ENCODE measurements at places on chromosomes 12 and 14. TPM values are rescaled to one million over a fixed set of nuclear protein-coding genes. Genes with fewer than 3 reads are reported as not detected.

PLCZ1 gene
- total RNA-seq, result not detected

CLEC2B gene
- total RNA-seq, result 0.56 TPM

GPR33 gene
- total RNA-seq, result not detected

VIPAS39 gene
- 43.0 TPM for total RNA-seq

HOXC9 gene
- not detected for total RNA-seq

CTDSP2 gene
- 79.4 TPM for total RNA-seq

DNA sequence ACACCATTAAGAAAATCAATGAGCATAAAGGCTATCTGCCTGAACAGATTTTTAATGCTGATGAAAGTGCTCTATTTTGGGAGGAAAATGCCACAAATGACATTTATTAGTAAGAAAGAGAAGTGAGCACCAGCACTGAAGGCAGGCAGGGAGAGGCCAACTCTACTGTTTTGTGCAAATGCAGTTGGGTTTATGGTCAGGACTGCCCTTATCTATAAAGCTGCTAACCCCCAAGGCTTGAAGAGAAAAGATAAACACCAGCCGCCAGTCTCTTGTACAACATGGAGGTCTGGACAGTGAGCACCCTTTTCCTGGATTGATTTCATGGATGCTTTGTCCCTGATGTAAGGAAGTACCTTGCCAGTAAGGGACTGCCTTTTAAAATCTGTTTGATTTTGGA is 246.8 kb upstream of the SFSWAP start:
- no peaks in the 10 kb centered on the region for H3K4me1 ChIP-seq
- H3K27ac ChIP-seq, result no peak overlapping the region
- no peaks in the 10 kb centered on the region for H3K36me3 ChIP-seq
- no peak overlapping the region for H3K4me3 ChIP-seq
- no peak for DNase-seq

DNA sequence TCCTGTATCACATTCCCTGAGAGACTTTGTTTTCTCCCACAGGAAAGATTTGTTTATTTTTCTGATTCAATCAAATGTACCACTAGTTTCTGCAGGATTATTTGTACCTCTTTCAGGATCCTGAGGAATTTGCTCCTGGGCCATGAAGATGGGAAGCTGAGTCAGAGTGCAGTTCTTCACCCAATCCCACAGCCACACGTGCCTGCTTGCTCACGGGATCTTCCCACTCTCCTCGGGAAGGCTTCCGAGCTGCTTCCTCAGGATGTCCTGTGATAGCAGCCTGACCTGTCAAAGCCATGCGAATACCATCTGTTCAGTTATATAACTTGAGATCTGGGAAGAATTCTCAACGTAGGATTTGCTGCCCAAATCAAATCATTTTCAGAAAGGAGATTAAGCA is 41.8 kb upstream of the HIF1A start:
- no peak overlapping the region for H3K4me3 ChIP-seq
- H3K27me3 ChIP-seq, result no peaks in the 10 kb centered on the region
- H3K4me1 ChIP-seq, result peaks cover 4% of the 10 kb centered on the region
- H3K36me3 ChIP-seq, result no peaks in the 10 kb centered on the region
- 0 out of 2 replicates have a peak overlapping the region, but pooled peaks have one; percentile 17 for H3K27ac ChIP-seq

- no peaks in the 10 kb centered on the region for H3K36me3 ChIP-seq
- no peak overlapping the region for H3K4me3 ChIP-seq
- no peak overlapping the region for H3K27ac ChIP-seq
Measured at GRCh38 chr14:39203659-39204606, 28.9 kb downstream of the PNN start.

DNA sequence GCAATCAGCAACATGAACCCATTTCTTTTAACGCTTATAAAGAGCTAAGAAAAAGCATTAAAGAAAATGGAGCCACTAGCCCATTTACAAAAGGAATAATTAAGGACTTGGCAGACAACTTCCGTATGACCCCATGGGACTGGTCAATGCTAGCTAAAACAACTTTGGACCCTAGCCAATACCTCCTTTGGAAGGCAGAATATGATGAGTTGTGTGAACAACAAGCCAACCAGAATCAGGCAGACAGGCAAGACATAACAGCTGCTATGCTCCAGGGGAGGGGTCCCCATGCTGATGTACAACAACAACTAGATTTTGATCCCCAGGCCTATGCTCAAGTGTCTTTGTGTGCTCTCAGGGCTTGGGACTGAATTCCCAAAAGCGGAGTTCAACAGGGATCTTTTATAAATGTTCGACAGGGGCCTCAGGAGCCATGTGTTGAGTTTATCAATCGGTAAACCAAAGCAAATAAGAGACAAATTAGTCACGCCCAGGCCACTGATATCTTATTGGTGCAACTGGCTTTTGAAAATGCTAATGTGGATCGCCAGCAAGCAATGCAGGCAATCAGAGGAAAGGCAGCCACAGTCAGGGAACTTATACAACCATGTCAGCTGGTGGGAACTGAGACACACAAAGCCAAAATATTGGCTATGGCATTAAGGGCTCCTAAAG is 254.4 kb upstream of the DIO2 start:
- DNase-seq, result no peak
- no peaks in the 10 kb centered on the region for H3K36me3 ChIP-seq
- H3K4me3 ChIP-seq, result no peak overlapping the region
- no peaks in the 10 kb centered on the region for H3K4me1 ChIP-seq
- H3K27me3 ChIP-seq, result no peaks in the 10 kb centered on the region

DNA sequence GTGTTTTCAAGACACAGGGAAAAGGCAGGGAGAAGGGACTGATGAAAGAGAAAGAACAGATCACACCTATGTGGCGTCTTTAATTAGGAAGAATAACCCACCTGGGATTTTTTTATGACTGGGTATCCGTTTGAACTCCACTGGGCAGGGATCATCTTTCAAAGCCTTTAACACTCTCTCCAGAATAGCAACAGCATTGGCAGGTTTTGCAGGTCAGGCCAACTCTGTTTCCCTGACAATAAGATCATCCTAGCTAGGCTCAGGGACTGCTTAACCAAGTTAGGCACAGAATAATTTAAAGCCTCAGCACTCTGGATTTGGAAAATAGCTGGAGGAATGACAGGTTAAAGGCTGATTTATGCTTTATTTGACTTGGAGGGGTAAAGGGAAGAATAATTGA is 117.6 kb downstream of the SUDS3 start:
- H3K4me3 ChIP-seq, result no peak overlapping the region
- no peaks in the 10 kb centered on the region for H3K36me3 ChIP-seq
- DNase-seq, result no peak

DNA sequence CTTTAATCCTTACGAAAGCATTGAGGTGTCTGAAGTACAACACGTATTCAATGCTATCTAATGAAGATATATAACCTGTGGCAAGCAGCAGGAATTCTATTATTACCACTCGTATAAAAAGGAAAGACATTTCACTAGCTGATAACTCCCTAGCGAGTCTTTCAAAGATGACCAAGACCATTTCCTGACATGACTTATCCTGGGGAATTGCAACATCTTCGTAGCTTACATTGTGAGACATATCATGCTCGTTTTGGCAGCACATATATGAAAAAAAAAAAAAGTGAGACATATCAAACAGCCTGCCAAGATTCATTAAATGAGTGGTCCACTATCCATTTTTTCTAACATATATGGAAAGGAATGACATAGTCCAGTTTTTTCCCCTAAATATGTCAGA is 337.0 kb downstream of the FSCB start:
- H3K4me1 ChIP-seq, result no peaks in the 10 kb centered on the region
- no peaks in the 10 kb centered on the region for H3K27me3 ChIP-seq
- H3K4me3 ChIP-seq, result no peak overlapping the region
- no peaks in the 10 kb centered on the region for H3K36me3 ChIP-seq

DNA sequence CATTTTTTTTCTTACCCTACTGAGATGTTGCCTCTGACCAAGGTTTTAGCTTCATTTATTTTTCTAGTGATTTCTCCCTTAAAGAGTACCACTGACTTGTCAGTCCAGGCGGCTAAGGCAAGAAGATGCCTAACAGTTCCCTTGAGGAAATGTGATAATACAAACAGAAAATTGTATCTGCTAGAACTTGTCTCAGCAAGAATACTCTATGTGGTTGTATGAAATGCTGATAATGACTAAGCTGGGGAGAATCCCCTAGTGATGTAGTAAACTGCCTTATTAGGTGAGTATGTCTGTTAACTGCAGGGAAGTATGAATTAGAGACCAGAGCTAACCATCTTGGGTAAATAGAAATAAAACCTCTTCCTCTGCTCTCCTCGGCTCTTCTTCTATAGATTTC is 6.7 kb downstream of the C12orf54 start:
- H3K4me1 ChIP-seq, result no peaks in the 10 kb centered on the region
- peak; percentile 48 for DNase-seq
- no peaks in the 10 kb centered on the region for H3K27me3 ChIP-seq
- H3K27ac ChIP-seq, result no peak overlapping the region
- H3K36me3 ChIP-seq, result no peaks in the 10 kb centered on the region

GRCh38 chr14:101500061-101500460 is 61.2 kb upstream of the DIO3 start:
- H3K27ac ChIP-seq, result no peak overlapping the region
- peaks cover 30% of the 10 kb centered on the region for H3K27me3 ChIP-seq
- no peak for DNase-seq
- no peaks in the 10 kb centered on the region for H3K4me1 ChIP-seq
- no peaks in the 10 kb centered on the region for H3K36me3 ChIP-seq
- no peak overlapping the region for H3K4me3 ChIP-seq

DNA sequence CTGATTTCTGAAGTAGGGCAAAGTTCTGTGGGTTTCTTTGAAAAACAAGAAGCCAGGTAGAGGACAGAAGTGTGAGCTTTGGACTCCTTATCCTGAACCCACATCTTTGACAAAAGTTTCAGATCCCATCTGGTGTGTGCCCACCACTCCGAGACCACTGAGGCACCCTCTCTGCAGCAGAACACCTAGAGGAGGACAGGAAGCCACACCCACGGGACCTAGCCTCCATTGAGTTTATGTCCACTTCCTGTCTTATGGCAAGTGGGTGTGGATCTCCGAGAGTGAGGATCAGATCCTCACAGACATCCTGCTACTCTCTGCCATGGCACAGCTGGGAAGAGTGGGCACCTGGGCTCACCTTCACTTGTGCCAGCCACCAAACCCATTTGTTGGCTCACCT is 16.8 kb upstream of the OR6S1 start:
- peaks cover 25% of the 10 kb centered on the region for H3K27me3 ChIP-seq
- no peak for DNase-seq
- no peak overlapping the region for H3K27ac ChIP-seq
- H3K4me1 ChIP-seq, result no peaks in the 10 kb centered on the region
- no peak overlapping the region for H3K4me3 ChIP-seq

- DNase-seq, result peak; percentile 68
- H3K4me3 ChIP-seq, result no peak overlapping the region
- no peaks in the 10 kb centered on the region for H3K36me3 ChIP-seq
Measured at GRCh38 chr14:26289891-26290486, 307.8 kb downstream of the NOVA1 start.

- no peaks in the 10 kb centered on the region for H3K27me3 ChIP-seq
- no peak for DNase-seq
- H3K27ac ChIP-seq, result no peak overlapping the region
Measured at GRCh38 chr12:106125351-106126095, 13.2 kb downstream of the NUAK1 start.

GRCh38 chr14:57080691-57081090 is 188.0 kb downstream of the EXOC5 start:
- H3K4me1 ChIP-seq, result no peaks in the 10 kb centered on the region
- no peak overlapping the region for H3K4me3 ChIP-seq
- no peaks in the 10 kb centered on the region for H3K36me3 ChIP-seq
- H3K27ac ChIP-seq, result no peak overlapping the region
- no peak for DNase-seq

Measured in IMR-90 (cell line).